ENCODE measurements at places on chromosomes 11 and 22. TPM values are rescaled to one million over a fixed set of nuclear protein-coding genes. Genes with fewer than 3 reads are reported as not detected.

The MN1 gene
- total RNA-seq = 5.3 TPM

The BIRC3 gene
- 8.2 TPM for total RNA-seq

The MPZL2 gene
- total RNA-seq = 11.8 TPM

The GDPD4 gene
- total RNA-seq = not detected

The CFL1 gene
- total RNA-seq = 334 TPM

The DEPDC5 gene
- total RNA-seq = 16.7 TPM

The PIH1D2 gene
- total RNA-seq = 1.6 TPM

The ARCN1 gene
- 97.1 TPM for total RNA-seq

The OR51G2 gene
- not detected for total RNA-seq

The ARHGEF17 gene
- total RNA-seq = 52.0 TPM

The SHISA8 gene
- total RNA-seq = 10.2 TPM

The CCND1 gene
- 162 TPM for total RNA-seq

The CRYBB1 gene
- total RNA-seq = 0.64 TPM

The IL17REL gene
- not detected for total RNA-seq

The COA4 gene
- total RNA-seq = 49.9 TPM

The GALR3 gene
- not detected for total RNA-seq

The HSPB2 gene
- 37.0 TPM for total RNA-seq

The KCTD14 gene
- 0.15 TPM for total RNA-seq

The RFPL3 gene
- not detected for total RNA-seq

The ENTHD1 gene
- not detected for total RNA-seq

The C11orf52 gene
- 1.0 TPM for total RNA-seq

The GGTLC2 gene
- total RNA-seq = not detected

Data from left ventricle myocardium superior (tissue), 1 donor.